Right lung (tissue), 10 donors: ENCODE measurements at places on chromosomes 4 and X. TPM values are rescaled to one million over a fixed set of nuclear protein-coding genes. Genes with fewer than 3 reads are reported as not detected.

DNA sequence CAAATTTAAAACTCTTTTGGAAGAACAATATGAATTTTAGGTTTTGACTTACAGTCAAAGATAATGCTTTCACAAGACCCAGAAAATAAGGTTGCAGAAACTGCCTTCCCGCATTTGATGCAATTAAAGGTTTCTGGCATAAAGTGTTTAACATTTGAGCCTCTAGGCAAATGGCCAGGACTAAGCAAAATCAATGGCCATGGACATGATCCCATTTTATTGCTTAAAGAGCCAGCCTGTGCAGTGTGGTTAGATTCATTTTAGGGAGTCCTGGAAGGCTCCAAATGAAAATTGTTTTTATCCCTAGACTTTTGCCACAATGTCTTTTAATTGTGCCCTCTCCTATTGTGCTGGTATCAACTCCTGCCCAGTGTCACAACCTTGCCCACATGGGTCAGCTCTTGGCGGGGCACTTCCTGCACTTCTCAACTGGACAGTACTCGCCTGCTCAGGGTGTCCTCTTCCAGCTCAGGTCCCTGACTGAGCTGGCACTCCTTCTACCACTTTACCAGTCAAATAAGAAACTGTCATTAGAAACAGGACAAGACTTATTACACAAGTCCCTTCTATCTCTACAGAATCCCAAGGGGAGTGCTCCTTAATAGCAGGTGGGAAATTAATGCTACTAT lies 208.4 kb upstream of the NPY2R start:
- DNase-seq, result no peak

DNA sequence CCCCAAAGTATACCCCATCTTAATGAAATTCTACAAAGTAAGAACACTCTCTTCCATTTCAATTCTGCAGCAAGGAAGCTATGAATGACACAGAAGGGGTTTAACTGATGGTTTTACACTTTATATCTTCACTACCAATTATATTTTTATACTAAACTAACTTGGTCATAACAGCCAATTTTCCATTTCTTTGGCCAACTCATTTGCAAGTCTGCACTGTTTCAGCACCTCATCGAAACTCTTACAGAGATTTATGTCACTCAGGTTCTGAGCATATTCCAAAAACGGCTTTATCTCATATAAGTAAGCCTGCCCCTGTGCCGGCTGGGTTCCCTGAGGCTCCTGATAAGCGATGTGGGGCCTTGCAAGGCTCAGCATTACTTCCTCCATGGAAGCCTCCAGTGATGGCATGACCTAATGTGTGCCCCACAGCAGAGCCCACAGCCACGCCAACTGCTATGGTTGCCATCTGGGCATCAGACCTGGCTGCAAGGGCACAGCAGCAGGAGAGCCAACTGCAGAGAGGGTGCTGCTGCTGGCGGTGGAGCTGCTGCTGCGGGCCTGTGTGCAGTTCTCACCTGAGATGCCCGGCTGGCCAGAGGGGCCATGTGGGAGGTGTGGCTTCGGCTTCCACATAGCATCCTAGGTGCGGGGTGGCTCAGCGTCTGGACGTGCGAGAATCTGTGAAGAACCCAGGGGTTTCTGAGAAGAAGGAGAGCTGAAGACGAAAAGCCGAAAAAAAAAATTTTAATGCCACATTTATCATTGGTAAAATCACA lies 13.4 kb upstream of the IBSP start:
- DNase-seq, result no peak

DNA sequence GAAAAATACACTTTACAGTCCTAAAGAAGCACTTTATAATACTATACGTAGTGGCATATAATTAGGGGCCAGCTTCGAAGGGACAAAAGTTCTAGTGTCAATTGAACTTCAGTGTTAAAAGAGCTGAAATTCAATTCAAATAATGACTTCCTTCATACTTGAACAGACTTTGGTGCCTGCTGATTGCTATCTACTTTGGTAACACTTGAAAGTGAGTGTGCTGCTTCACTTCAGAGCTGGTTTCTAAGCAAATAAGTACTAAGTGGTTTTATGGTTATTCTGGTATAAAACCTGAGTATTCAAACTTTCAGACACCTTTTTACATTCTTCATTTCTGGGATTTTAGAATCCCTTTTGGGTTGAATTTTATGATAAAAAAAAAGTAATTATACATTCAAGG lies 107.0 kb downstream of the SLC4A4 start:
- no peak for DNase-seq

The CT45A5 gene
- 48.3 TPM for polyA plus RNA-seq

DNA sequence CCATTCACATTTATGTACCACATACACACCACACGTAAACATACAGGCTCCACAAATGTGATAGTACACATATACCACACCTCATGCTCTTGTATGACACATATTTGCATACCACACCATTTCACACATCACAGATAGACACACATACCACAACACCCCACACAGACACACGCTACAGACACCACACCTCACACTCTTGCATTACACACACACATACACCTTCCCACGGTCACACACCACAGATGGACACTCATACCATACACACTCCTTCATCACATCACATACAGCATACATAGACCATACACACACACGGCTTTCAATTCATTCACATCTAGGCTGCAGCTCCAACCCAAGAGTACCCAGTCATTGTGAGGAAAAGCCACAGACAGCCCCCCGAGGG lies 222.5 kb upstream of the RPL34 start:
- DNase-seq, result no peak

DNA sequence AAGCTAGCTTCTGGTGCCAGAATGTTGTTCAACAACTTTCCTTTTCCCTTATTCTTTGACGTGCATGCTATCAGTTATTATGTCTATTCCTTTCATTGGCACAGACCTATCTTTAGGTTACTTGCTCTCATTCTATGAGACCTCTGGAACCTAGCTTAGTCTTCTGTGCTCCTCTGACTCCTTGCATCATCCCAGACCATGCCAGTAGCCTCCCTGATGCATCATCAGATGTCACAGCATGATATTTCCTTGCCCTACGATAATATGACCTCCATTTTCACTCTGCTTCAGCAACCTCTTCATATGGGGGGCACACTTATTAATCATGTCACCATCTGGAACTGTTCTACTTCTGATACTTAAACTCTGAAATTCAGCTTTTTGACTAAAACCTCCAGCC lies 37.2 kb downstream of the CLCN5 start:
- DNase-seq, result no peak

DNA sequence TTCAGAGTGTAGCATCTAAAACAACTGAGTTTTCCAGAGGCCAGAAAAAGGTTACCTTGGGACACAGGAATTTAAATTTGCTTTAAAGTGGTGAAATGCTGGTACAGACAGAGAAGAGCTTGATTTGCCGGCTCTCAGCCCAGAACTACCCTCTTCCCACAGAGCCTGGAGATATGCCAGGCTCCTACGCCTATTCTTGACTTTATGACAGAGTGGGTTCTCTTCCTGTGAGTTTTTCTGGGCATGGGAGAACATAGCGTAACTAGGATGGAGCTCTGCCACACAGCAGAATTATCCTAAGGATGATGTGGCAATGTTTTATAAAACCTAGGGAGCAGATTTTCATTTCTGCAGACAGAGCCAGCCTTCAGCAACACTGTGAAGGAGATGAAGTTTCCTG lies 241.8 kb downstream of the GRIA3 start:
- no peak for DNase-seq

- no peak for DNase-seq
Measured at GRCh38 chr4:139969635-139970266, 184.2 kb downstream of the MAML3 start.

The SSX2B gene
- polyA plus RNA-seq, result not detected
